ENCODE measurements at places on chromosomes 2 and 18.

- no peak for DNase-seq
Measured at GRCh38 chr2:193469251-193469650, 1274.5 kb upstream of the TMEFF2 start.

DNA sequence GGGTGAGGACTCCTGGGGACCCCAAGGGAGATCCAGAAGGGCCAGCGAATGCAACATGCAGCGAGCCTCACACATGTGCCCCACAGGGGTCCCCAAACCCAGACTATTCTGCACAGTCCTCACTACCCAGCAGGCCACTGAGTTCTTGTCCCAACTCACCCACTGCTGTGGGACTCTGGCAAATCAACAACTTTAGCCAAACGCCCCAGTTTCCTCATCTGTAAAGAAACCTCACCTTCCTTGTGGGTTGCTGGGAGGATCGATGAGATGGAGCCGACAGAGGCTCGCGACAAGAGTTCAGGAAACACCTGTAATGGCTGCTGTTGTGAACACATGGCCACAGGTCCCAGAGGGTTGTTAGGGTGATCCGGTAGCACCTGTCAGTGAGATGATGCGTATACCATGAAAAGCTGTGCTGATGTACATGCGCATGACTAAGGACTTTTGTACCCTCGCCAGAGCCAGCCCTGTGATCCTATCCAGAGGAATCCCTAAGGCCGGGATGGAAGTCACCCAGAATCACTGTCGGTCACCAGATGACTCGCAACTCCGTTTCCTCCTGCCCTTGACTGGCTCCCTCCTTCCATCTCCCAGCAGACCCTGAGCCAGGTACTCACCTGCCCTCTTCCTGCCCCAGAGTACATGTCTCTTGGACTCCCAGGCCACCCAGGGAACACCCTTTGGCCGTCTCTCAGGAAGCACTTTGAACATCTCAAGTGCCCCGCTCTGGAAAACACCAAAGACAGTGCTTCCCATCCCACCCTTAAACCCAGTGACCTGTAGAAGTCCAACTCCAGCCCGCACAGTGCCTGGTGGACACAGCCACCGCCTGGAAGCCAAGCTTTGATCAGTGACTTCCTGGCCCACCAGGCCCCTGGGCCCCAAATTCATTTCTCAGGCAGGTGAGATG lies 103.3 kb upstream of the ID2 start:
- DNase-seq = no peak

DNA sequence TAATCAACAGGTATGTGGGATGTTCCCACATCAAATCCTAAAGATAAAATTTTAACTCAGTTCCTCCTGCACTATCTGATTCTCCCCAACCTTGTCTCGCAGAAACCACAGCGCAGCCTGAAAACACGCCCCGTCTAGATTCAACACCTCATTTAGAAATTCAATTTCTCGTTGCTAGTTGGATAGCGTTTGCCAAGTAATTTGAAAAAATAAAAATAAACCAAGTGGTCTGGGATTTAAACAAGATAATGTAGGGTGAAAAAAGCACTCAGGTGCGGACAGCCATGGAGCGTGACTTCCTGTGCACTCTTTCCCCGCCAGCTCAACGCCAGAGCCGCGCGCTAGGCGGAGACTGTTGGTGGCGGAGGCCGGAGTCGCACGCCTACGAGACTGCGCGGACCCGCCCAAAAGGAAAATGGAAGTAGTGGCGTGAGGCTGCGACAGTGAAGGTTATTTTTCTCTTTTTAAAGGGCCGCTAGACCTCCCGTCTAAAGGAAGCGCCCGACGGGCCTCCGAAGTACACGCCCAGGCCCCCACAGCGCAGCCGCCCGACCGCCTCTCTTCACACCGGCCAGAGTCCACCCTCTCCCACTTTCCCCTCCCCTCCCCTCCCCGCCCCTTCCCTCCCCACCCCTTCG lies 615 bp upstream of the CCNT2 start:
- no peak for DNase-seq

- DNase-seq = no peak
Measured at GRCh38 chr18:79859314-79859713, 61.6 kb downstream of the KCNG2 start.

- no peak for DNase-seq
Measured at GRCh38 chr2:155692106-155692505, 640.4 kb downstream of the NR4A2 start.

GRCh38 chr2:229485857-229486256 lies 214.8 kb upstream of the PID1 start:
- DNase-seq = no peak

- no peak for DNase-seq
Measured at GRCh38 chr2:177073611-177074010, 139.0 kb upstream of the HNRNPA3 start.

DNA sequence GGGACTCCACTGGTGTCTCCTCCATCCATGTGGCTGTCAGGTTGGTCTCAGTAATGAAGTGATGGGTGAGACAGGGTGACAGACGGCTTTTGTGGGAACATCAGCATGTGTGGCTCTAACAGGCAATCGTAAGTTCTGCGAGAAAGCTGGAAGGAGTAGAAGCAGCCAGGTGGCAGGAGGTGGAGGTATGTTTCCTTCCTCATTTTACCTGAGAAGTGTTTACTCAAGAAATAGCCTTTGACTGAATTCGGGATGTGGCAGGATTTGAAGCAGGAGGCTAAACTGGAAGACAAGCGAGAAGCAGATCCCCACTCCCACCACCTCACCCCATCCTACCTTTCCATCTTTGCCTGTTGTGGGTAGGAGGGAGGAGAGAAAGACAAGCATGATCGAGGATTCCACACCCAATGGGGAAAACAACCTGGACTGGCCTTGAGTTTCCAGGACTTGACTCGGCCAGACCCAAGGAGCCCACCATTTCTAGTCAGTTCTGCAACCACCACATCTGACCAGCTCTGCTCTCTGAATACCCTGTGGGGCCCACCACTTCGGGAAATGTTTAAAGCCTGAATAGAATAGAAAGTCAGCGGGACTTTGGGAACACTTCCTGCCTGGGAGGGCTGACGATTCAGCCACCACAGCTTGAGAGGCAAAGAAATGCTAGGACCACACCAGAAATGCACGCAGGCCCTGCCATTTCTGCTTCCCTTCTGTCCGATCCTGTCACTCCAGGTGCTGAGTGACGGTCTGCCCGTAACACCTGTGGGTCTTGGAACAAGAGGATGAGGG lies 1.2 kb downstream of the ABCG8 start:
- DNase-seq = no peak

GRCh38 chr2:168006498-168006897 lies 240.9 kb downstream of the STK39 start:
- no peak for DNase-seq

DNA sequence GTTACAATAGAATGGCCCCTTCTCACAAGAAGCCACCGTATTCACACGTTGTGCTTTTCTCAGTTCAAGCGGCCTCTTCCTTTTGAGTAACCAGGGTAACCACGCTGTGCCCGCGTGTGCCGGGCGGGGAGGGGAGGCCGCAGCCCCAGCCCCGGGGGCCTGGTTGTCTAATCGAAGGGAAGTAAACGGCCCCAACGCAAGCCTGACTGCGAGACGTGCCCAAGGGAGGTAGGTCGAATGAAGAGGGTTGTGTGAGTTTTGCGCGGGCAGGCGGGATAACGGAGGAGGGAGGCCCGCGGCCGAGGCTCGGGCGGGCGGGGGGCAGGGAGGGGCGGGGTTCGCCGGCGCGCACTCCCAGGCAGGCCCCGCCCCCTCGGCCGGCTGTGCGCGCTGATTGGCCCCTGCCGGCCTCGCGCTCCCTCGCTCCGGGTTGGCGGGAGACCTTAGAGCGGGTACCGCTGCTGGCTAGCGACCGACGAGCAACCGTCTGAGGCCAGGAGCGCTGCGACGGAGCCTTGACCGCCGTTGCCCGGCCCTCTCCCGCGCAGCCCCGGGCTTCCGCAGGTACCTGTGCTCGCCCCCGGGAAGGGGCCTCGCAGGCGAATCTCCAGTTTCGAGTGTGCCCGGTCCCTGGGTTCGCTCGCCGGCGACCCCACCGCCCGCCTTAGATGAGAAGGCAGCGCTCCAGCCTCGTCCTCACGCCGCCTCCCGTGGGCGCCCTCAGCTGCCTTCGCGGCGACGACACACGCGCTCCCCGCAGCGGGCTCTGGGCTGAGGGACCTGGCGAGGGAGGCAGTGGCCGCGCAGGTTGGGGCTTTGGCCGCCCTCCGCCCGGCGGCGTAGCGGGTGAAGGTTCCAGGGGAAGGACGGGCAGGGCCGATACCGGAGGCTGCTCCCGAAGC lies at the start of gene SPDYA:
Gene SPDYA, plus strand, starts transcription at position 451 of the 902 bp plus-strand sequence. CDS start 5,181 bp downstream, outside the sequence.
- peak; percentile 68 for DNase-seq

GRCh38 chr2:177579486-177580036 lies 187.0 kb downstream of the AGPS start:
- no peak for DNase-seq

DNA sequence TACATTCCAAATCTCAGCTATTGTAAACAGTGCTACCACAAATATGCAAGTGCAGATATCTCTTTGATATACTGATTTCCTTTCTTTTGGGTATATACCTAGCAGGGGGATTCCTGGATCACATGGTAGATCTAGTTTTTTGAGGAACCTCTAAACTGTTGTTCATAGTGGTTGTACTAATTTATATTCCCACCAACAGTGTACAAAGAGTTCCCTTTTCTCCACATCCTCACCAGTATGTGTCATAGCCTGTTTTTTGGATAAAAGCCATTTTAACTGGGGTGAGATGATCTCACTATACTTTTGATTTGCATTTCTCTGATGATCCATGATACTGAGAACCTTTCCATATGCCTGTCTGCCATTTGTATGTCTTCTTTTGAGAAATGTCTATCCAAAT lies 6.3 kb upstream of the CCNT2 start:
- DNase-seq = no peak

- DNase-seq = no peak
Measured at GRCh38 chr2:22604136-22604535, 780.8 kb upstream of the KLHL29 start.

DNA sequence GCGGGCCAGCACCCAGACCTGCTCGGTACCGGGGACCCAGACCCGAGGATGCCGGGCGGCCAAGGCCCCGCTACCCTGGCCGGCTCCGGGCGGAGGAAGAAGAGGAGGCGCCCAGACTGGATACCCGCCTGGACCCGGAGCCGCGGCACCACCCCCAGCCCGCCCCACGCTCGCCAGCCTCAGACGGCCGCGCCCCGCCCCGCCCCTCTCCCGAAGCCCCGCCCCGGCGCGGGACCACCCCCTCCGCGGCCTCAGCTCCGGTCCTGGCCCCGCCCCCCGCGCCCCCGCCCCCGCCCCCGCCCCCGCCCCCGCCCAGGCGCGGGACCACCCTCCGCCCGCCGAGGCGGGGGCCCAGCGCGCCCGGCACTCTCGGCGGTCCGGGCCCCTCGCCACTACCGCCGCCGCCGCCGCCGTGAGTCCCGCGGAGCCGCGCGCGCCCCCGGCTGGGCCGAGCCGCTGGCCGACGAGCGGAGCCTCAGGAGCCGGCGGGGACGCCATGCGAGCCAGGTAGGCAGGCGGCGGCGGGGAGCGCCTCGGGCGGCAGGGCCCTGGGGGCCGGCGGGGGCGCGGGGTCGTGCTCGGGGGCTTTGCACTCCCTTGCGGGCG lies at the start of gene SH3BP4:
Gene SH3BP4, plus strand, starts transcription at position 354 of the 606 bp plus-strand sequence. CDS start 82,986 bp downstream, outside the sequence.
- DNase-seq = no peak

- DNase-seq = no peak
Measured at GRCh38 chr2:200259577-200259957, 46.9 kb upstream of the SPATS2L start.

DNA sequence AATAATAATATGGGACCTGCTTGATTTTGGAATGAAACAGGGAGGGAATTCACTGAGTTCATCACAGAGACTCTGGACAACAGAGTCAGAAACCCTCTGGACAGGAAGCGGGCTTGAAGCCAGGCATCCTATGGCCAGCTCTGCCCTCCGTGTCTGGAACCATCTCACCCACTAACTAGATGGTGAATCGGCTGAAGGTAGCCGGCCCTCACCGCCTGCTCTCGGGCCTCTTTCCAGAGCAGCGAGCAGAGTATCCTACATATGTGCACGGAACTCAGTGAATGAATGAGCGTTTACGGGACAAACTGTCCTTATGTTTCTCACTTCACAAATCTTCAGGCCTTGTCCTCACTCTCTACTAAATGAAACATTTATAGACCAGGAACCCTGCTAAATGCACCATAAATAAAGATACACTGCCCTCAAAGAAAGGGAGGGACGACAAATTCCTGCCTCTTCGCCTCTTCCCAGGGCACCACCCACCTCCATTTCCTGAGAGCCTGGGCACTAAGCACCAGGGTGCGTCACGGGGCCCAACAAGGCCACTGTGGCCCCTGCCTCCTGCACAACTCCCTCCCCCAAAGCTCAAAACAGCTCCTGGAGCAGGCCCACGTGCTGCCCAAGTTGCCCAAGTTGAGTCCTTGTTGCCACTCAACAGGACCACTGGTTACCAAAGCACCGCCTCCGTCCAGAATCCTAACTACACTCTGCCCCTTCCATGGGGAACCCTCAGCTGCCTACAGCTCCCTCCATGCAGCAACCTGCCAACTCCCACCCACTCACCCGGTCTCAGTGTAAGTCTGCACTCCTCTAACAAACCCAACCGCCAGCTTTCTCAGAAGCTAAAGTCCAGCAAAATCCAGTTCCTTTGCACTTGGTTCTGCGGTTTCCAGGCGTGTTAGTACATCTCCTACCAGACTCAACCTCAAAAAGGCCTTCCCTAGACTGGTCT lies 1.7 kb downstream of the TBC1D8 start:
- DNase-seq = no peak

- DNase-seq = peak; percentile 12
Measured at GRCh38 chr2:219509780-219510511, 4.3 kb upstream of the ASIC4 start.

DNA sequence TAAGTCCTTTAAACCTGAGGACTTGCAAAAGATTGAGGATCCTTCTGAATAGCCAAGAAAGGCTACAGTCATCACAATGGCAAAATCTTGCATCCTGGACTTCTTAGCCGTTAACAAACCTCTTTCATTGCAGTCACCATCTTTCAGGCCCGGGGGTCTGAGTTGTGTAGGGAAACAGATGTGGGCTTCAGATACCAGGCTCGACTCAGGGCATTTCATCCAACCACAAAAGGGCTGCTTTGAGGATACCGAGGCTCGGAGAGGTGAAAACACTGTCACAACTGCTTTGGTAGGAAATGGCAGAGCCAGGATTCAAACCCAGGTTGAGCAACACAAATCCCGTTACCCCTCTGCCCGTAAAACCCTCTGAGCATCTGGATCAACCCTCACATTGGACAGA lies 147.4 kb downstream of the TFCP2L1 start:
- DNase-seq = no peak

DNA sequence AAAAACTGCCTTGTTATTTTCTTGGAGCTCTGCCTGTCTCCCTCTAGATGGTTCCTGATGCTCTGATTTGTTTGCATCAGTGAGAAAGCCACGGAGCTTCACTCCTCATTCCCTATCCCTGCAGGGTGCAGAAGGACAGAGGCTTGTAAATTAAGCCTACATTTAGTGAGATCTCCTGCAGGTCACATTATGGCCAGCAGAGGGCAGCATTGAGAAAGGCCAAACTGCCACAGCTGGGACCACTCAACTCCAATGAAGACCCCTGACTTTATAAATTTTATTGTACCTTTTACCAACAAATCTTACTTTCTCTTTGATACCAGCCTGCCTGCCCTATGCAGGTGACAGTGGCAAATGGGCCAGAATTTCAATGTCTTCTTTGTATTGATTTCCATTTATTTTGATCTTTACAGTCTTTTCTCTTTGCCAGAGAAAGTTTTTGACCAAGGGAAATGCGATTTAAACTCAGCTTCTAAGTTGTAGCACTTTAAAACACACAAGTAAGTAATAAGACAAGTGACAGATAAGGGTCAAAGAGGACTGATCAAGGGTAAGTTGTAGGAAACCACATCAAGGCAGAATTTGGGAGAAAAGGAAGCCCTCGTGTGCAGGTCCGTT lies 1029.1 kb upstream of the KLHL29 start:
- DNase-seq = no peak

Measured in T-helper 22 cell (primary cell).